ENCODE measurements at places on chromosomes 1 and 21.

GRCh38 chr1:235090406-235091069 is 38.1 kb downstream of the TOMM20 start:
- no peak for DNase-seq

DNA sequence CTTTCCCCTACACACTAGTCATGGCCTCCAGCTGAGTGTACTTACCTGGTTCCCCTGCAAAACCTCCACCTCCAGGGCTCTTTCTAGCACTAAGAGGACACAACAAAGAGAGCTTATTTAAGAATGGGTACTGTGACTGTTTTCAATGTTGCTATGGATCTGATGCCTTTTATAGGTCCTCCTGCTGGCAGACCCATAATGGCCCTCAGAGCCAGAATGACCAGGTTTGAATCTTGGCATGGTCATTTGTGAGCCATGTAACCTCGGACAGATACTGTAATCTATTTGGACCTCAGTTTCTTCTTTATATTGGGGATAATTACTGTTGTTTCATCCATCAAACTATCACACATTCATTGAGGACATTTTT is 137.6 kb upstream of the USP24 start:
- no peak for DNase-seq

- DNase-seq = no peak
These were observed 19.0 kb upstream of the DUSP10 start for GRCh38 chr1:221760911-221761310.

- no peak for DNase-seq
These were observed 27.1 kb downstream of the MTF2 start for GRCh38 chr1:93106226-93106625.

DNA sequence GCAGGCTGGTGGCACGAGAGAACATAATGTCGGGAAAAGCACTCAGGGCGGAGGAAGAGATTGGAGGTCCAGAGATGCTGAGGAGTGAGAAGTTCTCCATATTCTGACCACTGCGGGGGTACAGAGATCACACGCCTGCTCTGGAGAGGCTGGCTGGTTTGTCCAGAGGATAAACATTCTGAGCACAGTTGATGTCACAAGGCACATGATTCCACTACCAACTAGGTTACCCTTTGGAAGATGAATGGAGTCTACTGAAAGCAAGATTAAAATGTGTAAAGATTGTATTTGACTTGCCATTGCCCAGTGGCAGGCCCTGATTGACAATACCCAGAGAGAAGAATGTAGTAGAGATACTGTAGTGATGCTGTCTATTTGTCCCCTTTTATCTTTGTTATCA is at the start of gene SPATA46:
Gene SPATA46 (minus strand): TSS at position 164 of the 400 bp plus-strand sequence. CDS start 64 bp downstream, at position 100.
- no peak for DNase-seq

DNA sequence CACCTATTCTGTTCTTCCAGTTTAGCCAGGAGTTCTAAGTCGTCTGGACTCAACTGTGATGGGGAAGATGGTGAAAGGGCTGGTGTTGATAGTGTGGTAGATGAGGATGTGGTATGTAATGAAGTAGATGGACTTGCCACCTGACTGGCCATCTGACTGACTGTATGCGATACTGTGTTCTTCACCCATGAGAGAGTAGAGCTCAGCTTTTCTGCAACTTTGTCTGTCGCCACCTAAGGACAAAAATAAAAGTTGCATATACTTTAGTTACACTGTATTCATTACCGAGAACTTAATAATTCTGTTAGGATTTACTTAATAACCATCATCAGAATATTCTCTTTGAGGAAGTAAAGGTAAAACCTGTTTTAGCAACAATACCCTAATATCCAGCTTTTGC is 48.5 kb downstream of the EVI5 start:
- DNase-seq = peak; percentile 4

- DNase-seq = no peak
These were observed 313.4 kb downstream of the CAMTA1 start for GRCh38 chr1:7098641-7099040.

- no peak for DNase-seq
These were observed 16.2 kb downstream of the WASF2 start for GRCh38 chr1:27473755-27474154.

GRCh38 chr1:41661428-41662060 is 177.1 kb upstream of the EDN2 start:
- peak; percentile 18 for DNase-seq

- no peak for DNase-seq
These were observed 192.0 kb upstream of the JUN start for GRCh38 chr1:58975888-58976287.

DNA sequence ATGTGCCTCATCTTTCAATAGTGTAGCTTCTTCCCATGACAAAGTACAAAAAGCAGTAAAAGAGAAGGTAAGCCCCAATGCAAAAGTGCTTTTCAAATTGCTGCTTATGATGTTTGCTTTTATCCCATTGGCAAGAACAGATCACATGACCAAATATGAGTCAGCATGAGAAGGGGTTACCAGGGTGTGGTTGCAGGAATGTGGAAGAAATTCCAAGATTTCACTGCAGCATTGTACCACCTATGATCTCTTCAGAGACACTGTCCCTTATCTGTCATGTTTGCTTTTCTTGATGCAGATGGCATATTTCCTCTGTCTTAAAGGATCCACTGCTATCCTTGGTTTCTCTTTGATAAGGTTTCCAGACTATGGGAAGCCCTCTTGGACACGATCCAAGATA is 1006.9 kb upstream of the PRMT6 start:
- no peak for DNase-seq

GRCh38 chr1:23567629-23567995 is 8.3 kb upstream of the ID3 start:
- no peak for DNase-seq

- DNase-seq = no peak
These were observed 15.3 kb downstream of the NAV1 start for GRCh38 chr1:201554190-201554600.

DNA sequence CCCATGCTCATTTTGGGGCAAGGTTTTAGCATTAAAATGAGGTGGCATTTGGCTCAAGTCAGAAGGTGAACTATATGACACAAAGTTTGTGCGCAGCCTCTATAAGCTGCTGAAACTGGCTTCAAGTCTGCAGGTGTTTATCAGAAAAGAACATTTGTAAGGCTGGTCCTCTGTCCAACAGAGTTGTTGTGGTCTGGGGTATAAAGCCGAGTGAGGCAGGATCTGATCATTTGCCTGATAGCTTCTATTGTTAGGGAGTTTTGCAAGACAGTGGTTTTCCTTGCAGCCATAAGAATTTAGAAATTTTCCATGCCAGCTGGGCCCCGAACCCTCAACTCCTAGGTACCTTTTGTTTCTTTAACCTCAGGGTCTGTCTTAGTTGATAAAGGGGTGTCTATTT is 130.8 kb downstream of the PGBD5 start:
- DNase-seq = no peak

DNA sequence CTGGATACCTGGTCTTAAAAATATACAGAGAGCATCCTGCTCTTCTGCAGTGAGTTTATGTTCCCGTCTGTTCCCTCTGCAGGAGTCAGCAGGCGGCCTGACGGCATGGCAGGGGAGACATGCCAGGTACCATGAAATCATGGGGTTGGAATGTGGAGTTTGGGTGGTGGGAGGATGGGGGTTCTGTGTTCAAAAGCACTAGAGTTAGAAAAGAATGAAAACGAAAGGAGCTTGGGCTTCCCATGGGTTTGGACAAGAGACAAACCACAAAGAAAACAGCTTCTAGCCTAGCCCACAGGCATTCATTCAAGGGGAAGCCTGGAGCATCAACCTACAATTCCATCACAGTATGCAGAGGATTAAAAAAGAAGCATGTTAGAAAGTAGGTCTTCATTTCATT is 59.9 kb downstream of the WARS2 start:
- DNase-seq = no peak

- no peak for DNase-seq
These were observed 132.1 kb downstream of the PLA2G4A start for GRCh38 chr1:186960861-186961260.

DNA sequence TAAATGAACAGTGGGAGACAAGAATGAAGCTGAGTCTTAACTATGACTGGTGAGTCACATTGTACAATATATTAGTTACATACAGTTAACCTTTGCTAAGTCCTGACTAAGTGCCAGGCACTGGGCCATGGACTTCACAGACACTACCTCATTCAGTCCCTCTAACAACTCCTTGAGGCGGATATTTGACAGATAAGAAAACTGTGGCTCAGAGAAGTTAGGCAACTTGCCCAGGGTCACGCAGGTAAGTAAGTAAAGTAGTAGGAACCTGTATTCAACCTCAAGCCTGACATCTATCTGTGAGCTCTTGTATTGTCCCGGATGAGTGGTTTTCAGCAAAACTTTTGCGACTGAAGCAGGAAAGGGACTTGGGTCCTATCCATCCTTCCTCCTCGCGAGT is 62.1 kb downstream of the GNG12 start:
- DNase-seq = no peak

DNA sequence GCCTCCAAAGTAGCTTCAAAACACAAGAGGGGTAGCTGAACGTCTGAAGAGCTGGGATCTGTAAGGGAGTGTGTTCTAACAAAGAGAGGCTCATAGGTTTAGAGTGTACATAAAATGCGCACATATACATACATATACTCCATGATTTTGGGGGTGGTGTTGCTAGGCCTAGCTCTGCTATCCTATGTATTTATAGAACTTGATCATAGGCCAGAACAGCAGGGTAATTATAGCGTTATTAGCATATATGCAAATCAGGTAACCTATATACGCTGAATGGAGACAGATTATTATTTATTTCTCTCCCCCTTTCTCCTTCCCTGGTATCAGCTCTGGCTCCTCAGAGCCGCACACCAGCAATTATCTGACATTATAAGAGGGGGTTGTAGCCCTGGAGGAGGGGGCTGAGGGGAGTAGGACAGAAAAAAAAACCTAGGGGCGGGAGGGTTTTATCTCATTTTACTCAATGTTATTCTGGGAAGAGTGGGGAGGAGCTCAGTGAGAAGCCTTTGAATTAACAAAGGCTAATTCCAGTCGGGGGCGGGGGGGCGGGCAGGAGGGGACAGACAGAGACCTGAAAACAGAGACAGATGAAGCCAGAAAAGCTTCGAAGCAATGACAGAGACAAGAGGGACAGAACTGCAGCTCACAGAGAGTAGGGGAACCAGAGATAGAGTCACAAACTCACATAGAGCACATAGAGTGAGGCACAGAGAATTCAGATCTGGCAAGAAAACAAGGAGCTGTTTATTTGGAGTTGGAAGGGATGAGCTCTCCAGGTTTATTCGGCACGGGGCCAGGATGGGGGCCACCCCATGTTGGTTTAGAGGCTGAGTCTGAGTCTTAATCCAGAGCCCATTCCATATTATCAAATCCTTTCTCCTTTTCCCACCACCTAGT is 63.0 kb downstream of the RHBG start:
- DNase-seq = no peak

- no peak for DNase-seq
These were observed 73.4 kb downstream of the SCCPDH start for GRCh38 chr1:246797597-246797996.

DNA sequence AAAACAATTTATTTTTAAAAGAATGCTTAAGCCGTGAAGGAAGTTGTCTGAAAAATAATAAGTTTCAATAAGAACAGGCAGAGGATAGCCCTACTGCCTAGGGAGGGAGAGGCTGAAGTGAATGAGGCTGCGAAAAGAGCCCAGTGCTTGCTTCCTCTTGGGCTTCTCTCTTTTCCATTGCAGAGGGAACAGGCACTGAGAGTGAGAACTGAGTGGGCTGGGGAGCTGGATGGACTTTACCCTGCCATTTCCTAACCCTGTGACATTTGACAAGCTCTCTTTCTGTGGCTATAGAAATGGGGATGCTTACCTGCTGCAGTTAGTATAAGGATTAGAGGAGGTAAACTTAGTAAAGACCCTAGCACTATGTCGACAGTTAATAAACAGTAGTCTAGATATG is 30.0 kb downstream of the TENT5C start:
- DNase-seq = no peak

GRCh38 chr1:77434967-77435366 is 153.1 kb downstream of the AK5 start:
- no peak for DNase-seq

DNA sequence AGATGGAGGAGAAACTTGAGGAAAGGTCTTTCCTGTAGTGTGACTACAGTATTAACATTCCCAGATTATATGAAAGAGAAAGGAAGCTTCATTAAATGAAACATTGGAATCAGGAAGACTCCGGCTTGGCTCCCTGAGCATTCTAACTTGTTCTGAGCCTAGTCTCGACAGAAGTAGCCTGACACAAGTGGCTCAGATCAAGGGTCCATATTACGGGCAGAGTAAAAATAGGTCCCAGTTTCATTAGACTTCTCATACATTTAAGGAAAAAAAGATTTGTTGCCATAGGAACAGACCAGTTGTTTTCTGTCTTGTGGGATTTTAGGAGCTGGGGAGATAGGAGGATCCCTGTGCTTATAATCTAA is 12.8 kb downstream of the SMAP2 start:
- DNase-seq = no peak

DNA sequence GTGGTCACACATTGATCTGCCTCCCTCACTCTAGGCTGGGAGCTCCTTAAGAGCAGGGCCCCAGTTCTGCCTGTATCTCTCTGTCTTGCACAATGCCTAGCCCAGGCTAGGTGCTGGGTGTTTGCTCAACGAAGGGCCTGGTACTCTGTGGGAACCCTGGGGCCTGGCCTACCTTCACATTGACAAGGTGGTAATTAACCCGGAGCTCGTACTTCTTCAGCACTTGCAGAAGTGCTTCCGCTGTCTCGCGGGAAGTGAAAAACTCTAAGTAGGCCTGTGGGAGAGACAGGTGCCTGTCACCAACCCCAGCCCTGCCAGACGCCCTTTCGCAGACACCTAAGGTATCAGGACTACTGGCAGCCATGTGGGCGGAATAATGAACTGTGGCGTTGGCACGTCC is 13.7 kb downstream of the MTHFR start:
- DNase-seq = no peak

DNA sequence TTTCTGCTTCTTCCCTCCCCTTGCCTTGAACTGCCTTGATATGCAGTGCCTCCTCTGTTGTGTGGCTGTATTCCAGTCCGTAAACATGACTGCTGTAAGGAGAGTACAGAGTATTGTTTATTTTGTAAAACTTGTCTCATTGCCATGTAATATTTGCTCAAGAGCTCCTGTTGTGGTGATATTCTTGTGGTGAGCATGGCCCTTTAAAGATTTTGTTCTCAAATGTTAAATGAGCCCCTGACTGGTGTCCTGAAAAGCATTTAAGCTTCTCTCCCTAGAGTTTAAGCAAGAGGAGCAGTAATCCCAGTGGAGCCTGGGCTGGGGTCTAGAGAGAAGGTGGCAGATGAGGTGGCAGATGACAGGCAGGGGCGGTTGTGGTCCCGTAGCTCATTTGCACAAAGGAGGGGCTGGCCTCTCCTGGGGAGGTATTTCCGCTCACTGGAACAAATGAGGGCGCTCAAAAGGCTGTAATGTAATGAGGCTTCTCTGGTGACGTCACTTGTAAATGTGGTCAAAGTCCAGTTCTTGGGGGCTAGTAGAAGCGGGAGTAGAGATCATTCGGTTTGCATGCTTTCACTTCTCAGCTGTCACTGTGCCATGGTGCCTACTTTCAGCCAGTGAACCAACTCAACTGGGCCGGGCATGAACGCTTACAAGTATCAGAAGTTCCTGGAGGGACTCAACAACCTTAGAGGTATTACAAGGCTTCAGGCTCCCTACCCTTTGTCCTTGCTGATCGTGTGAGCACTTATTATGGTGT is 46.0 kb upstream of the MACF1 start:
- no peak for DNase-seq

- no peak for DNase-seq
These were observed 42.3 kb downstream of the SASS6 start for GRCh38 chr1:100090471-100090870.
